ENCODE measurements at places on chromosomes 2 and 18. TPM values are rescaled to one million over a fixed set of nuclear protein-coding genes. Genes with fewer than 3 reads are reported as not detected.

DNA sequence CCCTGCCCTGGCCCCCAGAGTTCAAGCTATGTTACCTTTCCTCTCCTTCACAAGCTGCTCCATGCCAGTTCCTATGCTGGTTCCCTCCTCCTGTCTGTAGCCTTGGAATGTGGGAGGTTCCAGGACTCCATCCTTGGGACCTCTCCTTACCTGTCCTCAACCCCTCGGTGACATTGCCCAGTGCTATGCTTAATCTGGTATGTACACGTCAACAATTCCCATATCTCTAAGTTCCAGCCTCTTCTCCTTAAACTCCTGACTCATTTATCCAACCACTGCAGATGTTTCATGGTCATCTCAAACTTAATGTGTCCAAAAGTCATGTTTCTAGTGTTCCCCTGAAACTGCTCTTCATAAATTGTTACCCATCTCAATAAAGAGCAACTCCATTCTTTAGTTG is 160.8 kb downstream of the TNS1 start:
- no peak for ATAC-seq

- ATAC-seq, result no peak
Observed at GRCh38 chr18:69840445-69840844, 107.2 kb downstream of the CD226 start.

DNA sequence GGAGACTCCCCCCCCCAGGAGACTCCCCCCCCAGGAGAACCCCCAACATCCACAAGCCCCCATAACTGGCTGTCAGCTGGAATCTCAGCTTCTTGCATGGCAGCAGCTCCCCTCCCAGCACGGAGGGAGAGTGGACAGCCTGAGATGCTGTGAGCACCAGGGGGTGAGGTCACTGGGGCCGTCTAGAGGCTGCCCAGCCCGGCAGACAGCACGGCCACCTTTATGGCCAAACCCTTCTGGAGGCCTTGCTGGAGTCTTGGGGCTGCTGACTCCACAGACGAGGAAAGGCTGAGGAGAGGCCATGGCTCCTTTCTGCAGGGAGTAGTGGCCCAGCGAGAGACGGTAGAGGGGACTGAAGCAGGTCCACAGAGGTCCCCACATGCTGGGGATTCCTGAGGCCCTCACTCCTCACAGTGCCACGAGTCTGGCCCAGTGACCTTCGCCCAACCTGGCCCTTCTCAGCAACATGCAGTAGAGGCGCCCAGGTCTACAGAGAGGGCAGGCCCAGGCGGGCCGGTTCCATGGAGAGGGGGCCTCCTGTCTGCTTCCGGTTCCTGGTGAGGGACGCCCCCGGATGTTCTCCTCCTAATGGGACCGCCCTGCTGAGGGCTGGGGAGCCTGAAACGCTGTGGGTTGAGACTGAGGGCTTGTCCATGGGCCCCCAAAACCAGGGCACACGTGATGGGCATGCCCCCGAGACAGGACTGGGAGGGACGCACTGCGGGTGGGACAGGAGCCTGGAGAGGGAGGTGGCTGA is 122.6 kb upstream of the CTDP1 start:
- no peak for ATAC-seq

Gene DSC3
- 17.1 TPM for total RNA-seq

DNA sequence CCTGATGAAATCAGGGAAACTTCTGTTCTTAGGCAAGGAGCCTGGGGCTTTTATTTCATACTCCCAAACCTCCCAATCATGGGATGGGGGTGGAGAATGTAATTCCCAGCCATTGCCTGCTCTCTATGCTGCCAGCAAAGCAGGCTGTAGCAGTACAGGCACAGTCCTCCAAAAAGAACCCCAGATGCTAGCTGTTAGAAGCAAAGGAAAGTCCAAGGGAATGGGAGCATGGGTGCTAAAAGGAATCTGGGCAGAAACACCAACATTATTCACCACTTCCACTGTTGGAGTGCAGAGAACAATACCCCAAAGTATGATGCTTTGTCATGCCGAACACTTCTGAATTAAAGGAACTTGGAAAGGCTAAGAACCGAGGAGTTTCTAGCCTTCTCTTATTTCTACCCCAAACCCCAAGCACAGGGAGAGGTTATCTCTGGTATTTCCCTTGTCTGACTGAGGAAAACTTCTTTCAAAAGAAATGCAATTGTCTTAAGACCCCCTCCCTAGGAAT is 24.7 kb downstream of the MDH1 start:
- ATAC-seq, result no peak

DNA sequence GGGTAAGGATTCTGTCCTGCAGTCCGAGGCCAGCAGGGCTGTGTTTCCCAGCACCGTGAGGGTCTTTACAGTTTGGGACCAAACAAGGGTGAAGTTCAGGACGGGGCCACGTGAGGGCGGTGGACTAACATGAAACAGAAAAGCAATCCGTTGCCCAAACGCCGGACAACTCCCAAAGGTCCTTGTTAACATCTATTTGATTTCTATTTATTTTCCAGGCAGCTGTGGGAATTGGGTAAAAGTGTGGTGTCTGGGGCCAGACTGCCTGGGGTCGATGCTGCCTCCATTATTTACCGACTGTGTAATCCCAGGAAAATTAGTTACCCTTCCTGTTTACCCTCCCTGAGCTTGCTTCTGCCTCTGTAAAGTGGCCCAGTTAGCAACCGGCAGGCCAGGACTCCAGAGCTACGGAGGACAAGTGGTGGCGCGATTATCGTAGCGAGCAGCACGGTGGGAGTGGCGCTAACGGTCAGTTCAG is 66.3 kb upstream of the TCF7L1 start:
- ATAC-seq, result peak; percentile 81

DNA sequence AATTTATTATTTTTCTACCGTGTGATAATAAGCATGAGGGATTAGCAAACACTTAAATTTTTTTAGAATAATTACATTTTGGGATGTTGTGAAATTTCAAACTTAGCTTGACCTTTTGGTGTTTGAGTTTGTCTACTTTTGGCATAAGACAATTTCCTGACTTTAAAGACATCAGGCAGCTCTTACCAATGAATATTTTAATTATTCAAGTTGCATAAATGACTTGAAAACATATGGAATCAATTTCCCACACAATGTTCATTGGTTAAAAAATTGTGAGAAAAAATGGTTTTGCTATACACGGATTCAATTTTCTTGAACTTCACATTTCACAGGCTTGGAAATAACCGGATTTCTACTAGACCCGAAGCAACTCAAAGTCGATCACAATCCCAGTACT is 243.4 kb downstream of the IKZF2 start:
- no peak for ATAC-seq

Gene IL1F10
- not detected for total RNA-seq

GRCh38 chr2:27545348-27546141 is 37.3 kb upstream of the ZNF512 start:
- ATAC-seq, result no peak

DNA sequence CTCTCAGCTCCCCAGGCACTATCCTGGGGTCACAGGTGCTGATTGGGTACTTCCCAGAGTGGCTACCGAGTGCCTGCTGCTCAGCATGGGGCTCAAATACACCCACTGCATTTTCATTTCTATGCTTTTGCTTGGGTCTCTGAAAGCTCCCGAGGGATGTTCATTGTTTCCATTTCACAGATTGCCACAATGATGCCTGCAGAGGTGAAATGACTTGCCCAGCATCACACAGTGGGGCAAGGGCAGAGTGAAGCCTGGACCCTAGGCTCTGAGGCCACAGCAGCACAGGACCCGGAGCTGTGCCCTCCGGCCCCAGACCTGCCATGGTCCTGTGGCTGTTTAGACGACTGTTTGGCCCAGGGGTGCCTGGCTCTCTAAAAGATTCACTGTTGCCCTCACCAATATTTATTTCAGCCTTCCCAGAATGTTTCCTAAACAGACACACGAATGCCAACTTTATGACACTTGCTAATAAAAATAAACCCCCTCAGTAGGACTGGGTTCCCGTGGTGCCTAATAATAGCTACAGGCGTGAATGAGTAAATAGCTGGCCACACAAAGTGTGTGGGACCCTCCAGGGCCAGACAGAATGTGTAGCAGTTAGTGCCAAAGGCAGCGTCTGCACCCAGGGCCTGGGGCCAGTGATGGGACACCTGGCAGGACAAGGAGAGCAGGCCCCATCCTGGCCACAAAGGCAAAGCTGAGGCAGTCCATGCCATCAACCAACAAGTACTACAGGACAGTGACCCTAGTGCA is 11.5 kb upstream of the ST8SIA5 start:
- no peak for ATAC-seq

DNA sequence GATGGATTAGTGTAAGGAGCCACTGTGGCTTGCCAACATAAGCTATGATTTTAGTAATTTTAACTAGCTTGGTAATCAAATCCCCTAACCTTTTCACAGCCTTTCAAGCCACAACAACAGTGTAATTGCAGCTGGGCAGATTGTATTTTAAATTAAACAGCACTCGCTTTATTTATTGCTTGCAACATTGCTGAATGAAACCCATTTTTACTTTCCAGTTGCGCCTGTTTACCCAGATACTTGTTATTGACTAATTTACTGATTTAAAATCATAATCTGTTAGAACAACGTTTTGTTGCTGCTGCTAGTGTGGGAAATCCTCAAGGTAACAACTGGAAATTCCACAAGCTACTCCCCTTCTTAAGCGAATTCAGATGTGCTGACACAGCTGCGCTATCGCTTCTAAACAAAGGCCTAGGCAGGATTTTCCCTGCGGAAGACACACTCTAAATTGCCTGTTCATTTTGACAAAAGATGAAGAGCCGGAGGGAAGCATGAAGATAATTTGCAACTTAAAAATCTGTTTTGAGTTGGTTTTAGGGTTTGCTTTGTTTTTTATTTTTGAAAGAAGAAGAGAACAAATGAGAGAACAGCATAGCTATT is 283.9 kb downstream of the ALPK2 start:
- ATAC-seq, result no peak

- ATAC-seq, result no peak
Observed at GRCh38 chr18:47730795-47731194, 199.7 kb downstream of the SMAD2 start.

DNA sequence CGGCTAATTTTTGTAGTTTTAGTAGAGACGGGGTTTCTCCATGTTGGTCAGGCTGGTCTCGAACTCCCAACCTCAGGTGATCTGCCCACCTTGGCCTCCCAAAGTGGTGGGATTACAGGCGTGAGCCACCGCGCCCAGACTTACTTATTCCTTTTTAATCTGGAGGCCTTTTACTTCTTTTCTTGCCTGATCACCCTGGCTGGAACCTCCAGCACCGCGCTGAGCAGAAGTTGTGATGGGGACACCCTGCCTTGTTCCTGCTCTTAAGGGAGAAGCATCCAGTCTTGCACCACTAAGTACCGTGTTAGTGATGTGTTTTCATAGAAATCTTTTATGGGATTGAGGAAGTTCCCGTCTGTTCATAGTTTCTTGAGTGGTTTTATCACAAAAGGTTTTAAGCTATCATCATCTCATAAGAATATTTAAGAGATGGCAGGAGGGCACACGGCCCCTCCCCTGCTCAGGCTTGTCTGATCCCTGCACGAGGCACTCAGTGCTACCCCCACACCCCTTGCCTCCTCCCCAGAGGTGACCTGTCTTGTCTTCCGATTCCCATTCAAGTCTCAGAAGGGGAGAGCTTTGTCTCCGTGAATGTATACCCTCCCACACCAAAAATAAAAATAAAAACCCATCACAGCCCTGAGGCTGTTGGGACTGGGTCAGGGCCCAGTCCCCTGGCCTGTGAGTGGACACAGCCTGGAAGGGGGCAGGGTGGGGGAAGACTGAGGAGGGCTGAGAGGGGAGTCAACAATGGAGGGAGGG is 65.3 kb upstream of the SMAD7 start:
- ATAC-seq, result no peak

DNA sequence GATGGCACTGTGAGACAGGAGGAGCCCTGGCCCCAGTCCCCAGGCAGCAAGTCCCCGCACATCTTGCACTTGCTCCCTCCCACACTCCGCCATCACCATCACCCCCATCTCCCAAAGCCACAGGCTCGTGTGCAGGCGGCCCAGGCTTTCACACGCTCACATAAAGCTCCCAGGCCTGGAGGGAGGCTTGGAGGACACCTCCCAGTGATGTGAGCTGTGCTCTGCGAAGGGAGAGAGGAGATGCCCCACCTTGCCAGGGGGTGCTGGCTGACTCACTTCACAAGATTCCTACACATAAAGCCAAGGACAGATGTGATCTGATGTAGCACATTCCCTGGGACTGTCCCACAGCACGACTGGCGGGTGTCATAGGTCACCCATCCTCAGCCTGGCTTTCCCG is 28.9 kb downstream of the CELF4 start:
- no peak for ATAC-seq

DNA sequence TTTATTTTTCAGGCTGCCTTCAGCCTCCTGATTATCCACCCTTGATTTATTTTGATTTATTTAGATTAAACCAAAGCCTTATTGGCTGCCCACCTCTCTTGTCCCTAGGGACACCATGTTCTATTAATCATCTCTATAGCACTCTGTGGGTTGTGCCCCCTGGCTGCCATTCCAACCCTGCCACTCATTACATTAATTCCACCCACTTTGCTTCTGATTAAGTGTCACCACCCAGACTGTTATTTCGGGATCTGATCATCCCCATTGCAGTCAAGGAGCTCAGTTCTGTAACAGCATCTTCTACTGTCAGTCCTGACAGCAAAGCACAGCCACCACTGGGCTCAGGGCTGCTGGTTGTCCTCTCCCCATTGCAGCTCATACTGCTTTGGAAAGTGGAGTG is 175.1 kb upstream of the DDX18 start:
- no peak for ATAC-seq

DNA sequence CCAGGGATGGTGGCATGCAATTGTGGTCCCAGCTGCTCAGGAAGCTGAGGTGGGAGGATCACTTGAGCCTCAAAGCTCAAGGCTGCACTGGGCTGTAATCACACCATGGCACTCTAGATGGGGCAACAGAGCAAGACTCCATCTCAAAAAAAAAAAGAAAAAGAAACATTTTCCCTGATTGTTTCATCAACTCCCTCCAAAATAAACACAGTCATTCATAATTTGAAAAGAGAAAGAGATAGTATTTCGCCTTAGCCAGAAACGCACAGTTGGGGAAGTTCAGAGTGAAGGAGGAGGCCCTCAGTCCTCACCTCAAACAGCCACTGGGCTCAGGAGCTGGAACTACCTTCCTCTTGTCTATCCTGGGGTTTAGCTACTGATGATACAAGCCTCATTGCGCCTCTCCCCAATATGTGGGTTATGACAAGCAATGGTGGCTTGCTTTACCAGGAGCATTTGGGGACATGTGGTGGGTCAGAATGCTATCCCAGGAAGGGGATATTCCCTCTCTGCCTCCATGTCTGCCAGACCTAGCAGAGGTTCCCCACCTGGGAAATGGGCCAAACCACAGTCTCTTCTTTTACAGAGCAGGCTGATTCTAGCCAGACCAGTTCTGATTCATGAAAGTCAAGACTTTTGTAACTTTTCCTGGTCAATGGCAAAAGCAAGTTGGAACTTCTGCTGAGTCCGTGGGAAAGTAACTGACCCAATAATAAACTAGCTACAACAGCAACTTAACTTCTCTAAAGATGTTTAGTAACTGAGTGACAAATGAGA is 22.2 kb upstream of the TMEM87B start:
- ATAC-seq, result peak; percentile 41

Gene REG3A
- total RNA-seq, result not detected

Gene SAG
- total RNA-seq, result 1.5 TPM

- no peak for ATAC-seq
Observed at GRCh38 chr2:20428717-20429490, 18.0 kb upstream of the RHOB start.

- no peak for ATAC-seq
Observed at GRCh38 chr2:8300905-8301304, 381.0 kb upstream of the ID2 start.

Gene ALPG
- not detected for total RNA-seq

Measured in gastroesophageal sphincter (tissue), 4 donors.